CD4-positive, alpha-beta T cell treated with Interleukin-17A for 4 hours (primary cell): ENCODE measurements at places on chromosomes 1 and 21.
A peak's percentile ranks its signal among the peaks of the same experiment; 100 is the strongest.

GRCh38 chr21:33246506-33246905 is 16.8 kb downstream of the IFNAR2 start:
- no peak for DNase-seq

DNA sequence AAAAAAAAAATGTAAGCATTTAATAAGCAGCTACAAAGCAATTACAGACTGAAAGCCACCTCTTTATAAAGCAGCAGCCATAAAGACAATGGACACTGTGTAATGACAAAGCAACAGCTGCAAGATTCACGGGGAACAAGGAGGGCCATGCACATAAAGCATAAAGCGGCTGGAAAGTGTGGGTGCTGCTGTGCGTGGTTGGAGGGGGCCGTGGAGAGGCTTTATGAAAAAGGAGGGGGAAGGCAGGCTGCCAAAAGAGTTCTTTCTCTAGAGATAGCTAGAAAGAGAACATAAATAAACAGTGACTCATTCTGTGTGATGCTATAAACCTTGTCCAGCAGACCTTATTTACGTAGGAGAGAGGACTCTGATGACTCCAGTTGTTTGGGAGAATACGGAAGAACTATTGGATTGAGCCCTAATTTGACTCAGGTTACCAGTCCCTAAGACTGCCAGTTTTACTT is 49.3 kb downstream of the ADAMTS1 start:
- DNase-seq = no peak

DNA sequence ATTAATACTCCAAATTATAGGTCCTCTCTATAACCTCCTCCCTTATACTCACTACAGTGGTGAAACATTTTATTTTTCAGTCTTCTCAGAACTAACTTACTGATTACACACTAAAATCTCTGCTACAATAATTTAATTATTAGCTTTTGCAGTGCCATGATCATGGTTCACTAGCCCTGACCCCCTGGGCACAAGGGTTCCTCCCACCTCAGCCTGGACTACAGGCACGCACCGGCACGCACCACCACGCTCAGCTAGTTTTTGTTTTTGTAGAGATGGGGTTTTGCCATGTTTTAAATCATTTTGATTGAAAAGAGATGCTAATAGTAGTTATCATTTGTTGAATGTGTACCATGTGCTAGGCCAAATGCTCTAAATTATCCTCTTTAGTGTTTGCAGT is 6.3 kb downstream of the PATJ start:
- no peak for DNase-seq

GRCh38 chr1:214244841-214245240 is 36.1 kb upstream of the SMYD2 start:
- no peak for DNase-seq

GRCh38 chr1:178566187-178566586 is 53.3 kb downstream of the TEX35 start:
- DNase-seq = no peak

DNA sequence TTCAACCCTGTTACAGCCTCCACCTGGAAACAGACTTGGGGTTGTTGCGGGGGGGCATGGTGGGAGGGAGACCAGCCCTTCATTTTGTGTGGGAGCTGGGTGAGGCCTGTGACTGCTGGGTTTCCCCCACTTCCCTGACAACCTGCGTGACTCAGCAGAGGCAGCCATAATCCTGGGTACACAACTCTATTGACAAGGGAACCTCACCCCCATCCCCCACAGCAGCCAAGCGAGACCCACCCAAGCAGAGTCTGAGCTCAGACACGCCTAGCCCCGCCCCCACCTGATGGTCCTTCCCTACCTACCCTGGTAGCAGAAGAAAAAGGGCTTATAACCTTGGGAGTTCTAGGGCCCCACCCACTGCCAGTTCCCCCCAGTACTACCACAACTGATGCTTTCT is 8.0 kb upstream of the CCDC190 start:
- no peak for DNase-seq

DNA sequence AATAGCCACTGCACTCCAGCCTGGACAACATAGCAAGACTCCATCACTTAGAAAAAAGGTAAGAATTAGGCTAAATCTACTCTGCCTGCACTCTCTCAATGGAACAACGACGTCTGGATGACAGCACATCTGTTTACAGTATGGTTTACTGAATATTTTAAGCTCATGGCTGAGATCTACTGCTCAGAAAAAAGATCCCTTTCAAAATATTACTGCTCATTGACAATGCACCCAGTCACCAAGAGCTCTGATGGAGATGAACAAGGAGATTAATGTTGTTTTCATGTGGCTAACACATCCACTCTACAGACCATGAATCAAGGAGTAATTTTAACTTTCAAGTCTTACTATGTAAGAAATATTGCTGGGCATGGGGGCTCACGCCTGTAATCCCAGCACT is 58.0 kb downstream of the SLC27A3 start:
- no peak for DNase-seq

GRCh38 chr1:32684167-32684811 is 18.3 kb downstream of the SYNC start:
- no peak for DNase-seq

GRCh38 chr1:111639602-111640198 is 20.1 kb downstream of the RAP1A start:
- no peak for DNase-seq

- DNase-seq = peak; percentile 24
Measured at GRCh38 chr1:19454265-19455146, 30.8 kb downstream of the CAPZB start.

- DNase-seq = no peak
Measured at GRCh38 chr1:117015724-117016123, 14.2 kb downstream of the CD101 start.

- no peak for DNase-seq
Measured at GRCh38 chr21:37367336-37367702, 746 bp downstream of the DYRK1A start.

DNA sequence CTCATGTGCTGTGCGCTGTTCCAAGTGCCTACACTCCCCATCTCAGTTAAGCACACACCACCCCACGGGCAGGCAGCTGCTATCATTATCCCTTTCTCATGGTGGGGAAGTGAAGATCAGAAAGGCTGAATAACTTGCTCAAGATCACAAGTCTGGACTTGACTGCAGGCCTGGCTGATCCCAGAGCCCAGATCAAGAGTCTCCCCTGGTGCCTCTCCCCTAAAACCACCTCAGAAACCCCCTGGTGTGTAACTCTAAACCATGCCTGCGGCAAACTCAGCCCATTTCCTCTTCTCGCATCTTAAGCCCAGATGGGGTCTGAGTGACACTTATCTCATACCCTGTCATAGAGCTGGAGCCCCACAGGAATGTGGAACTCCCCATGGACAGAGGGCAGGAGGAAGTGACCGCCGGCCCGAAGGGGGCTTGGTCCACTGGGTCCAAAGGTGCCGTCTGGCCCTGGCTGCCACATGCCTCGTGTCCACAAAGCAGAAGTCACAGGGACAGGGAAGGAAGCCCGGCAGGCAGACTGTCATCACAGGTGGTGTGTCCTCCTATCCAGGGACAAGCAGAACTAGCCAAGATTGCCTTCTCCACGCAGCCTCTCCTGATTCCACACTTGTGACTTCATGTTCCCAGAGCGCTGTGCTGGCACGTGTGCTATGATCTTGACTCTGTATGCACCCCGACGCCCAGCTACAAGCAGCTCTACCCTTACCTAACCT is 92.1 kb downstream of the SYF2 start:
- DNase-seq = no peak

DNA sequence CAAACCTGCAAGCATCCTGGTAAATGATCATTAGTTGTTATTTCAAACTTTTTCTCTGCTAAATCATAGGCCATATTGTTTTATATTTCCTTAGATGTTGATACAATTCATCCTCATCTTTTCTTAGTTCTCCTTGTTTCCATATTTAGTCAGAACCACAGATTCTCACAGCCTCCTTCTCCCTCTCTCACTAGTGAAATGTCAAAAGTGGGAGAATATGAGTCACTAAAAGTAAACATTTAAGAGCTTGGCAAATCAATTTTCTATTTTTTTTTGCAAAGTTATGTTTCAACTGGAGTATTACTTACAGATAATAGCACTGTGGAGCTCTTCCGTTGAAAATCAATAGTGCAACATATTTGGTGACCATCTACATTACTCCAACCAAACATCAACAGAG is 308.8 kb downstream of the COL11A1 start:
- no peak for DNase-seq

DNA sequence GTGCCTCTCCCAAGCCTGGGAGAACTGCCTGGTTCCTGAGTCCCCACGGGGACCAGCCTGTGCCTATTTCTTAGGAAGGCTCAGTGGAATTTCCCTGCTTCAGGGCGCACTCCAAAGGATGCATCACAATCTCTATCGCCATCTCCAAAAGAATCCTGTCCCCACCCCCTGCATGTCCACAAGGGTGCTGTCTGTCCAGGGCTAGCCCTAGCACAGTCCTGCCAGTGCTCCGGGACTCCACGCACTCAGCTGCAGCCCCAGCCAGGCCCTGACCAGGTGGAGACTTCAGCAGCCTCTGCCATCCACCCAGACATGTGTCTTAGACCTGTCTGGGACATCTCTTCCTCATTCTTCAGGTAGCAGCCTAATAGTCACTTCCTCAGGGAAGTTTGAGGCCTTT is 199.7 kb downstream of the GRIK3 start:
- DNase-seq = no peak

DNA sequence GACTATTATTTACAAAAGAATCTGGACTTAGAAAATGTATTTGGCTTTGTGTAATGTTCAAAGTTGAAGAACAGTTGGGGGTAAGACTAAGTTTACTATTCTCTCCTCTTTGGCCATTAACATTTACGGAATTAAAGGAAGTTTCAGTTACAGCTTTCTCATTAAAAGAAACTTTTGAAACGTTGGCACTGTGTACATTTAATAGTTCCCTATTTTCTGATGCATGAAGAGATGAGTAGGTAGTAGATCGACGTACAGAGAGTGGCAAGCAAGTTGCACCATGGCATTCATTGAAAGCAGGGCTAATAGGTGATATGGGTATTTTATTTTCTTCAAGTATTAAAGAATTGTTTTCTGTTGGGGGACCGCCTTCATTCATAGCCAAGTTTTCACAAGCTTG is 3.2 kb downstream of the ASPM start:
- DNase-seq = no peak

- DNase-seq = no peak
Measured at GRCh38 chr21:37986751-37987399, 70.6 kb upstream of the KCNJ6 start.

GRCh38 chr1:7821282-7821681 is 31.6 kb downstream of the UTS2 start:
- no peak for DNase-seq

- DNase-seq = no peak
Measured at GRCh38 chr21:35319684-35320283, 270.7 kb upstream of the RUNX1 start.

DNA sequence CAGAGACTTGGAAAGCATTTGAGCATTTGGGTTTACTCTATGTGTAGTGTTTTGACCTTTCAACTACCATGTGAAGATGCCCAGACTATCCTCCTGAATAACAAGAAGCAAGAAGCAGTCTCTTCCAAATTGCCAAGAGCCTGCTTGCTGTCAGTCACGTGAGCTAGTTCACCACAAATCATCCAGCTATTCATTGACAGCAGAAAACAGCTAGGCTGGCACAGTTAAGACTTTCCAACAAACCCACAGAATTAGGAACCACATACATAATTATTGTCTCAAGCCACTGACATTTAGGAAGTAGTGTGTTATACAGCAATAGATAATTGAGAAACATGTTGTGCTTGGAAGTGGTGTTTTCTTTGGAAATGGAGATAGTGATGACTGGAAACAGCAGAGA is 1652.0 kb downstream of the NCAM2 start:
- no peak for DNase-seq

- DNase-seq = no peak
Measured at GRCh38 chr1:230495076-230495475, 68.9 kb upstream of the PGBD5 start.

DNA sequence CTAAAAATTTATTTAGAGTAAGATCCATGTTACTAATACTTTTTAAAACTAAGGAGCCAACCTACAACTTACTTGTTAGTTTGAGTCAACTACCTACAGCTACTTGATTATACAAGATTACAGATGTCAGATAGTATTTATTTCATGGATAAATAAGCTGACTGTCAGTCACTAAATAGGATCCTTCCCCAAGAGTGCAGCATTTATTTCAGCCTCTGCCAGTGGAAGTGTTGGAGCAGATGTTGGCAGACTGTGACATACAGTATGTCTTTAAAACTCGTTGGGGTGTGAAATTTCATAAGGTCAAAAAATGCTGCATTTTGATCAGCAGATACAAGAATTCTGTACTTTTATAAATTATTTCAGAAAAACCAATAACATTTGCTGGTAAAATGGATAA is 156.2 kb downstream of the AKT3 start:
- no peak for DNase-seq

GRCh38 chr1:79325705-79326104 is 319.2 kb upstream of the ADGRL4 start:
- DNase-seq = no peak

DNA sequence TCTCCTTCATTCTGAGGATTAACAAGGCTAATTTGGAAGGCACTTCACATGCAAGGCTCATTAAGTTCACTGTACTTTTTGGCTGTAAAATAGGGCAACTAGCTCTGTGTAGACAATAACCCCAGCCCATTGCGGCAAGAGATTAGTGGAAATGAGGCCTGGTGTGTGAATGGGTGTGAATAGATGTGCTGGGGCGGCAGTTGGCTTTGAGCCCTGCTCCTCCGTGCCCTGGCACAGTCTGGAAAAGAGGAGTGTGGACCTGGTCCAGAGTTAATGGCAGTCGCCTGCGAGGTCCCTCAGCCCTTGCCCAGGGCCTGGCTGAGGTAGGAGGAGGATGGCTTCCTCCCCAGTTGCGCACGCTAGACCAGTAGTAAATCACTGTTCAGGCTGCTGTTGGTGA is 4.8 kb downstream of the KISS1 start:
- DNase-seq = no peak

GRCh38 chr21:36235058-36235582 is 78.5 kb downstream of the DOP1B start:
- no peak for DNase-seq

- DNase-seq = no peak
Measured at GRCh38 chr1:227185291-227185690, 133.0 kb downstream of the CDC42BPA start.

DNA sequence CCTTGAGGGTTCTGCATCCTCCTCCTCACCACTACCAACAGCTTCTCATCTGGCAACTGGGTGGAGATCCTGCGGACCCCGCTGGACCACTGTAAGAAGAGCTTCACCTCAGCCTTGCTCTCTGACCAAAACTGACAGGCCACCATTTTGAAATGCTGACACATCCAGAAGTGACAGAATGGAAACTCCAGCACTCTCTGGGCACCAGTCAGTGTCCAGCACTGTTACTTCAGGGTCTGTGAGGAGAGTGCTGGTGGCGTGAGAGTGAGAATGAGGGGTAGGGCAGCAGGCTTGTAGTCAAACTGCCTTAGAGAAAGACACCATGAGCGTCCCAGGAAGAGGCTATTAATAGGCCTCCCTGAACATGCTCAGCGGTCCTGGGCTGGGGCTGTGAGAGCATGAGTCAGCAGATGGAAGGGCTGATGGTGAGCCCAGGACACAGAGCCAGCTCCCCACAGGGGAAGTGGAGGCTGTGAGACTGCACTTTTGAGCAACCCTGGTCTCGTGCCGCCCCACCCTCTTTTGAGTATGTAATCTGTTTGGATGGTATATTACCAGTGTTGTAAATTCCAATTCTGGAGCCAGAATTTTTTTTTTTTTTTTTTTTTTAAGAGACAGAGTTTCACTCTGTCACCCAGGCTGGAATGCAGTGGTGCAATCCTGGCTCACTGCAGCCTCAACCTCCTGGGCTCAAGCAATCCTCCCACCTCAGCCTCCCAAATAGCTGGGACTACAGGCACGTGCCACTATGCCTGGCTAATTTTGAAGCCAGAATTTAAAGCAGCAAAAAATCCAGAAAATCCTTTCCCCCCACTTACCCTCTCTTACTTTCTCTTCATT is 34.4 kb upstream of the SLC30A1 start:
- DNase-seq = no peak
